ENCODE measurements at places on chromosomes 16 and 17. TPM values are rescaled to one million over a fixed set of nuclear protein-coding genes. Genes with fewer than 3 reads are reported as not detected.

SLC2A4 gene
- 48.5 TPM for polyA plus RNA-seq

SPPL2C gene
- polyA plus RNA-seq: not detected

FBF1 gene
- 3.9 TPM for polyA plus RNA-seq

SLC22A31 gene
- polyA plus RNA-seq: 0.07 TPM

TBC1D3 gene
- polyA plus RNA-seq: not detected

ST6GALNAC1 gene
- 4.2 TPM for polyA plus RNA-seq

CNGB1 gene
- not detected for polyA plus RNA-seq

KIAA0753 gene
- 5.0 TPM for polyA plus RNA-seq

ESRP2 gene
- polyA plus RNA-seq: 0.33 TPM

XAF1 gene
- polyA plus RNA-seq: 38.3 TPM

HEXIM2 gene
- 3.4 TPM for polyA plus RNA-seq

ZFP3 gene
- polyA plus RNA-seq: 4.0 TPM

PRRT2 gene
- polyA plus RNA-seq: 3.2 TPM

C17orf107 gene
- 0.69 TPM for polyA plus RNA-seq

TNFRSF17 gene
- not detected for polyA plus RNA-seq

KIF2B gene
- not detected for polyA plus RNA-seq

SOX9 gene
- 7.6 TPM for polyA plus RNA-seq

HS3ST2 gene
- polyA plus RNA-seq: 0.19 TPM

VPS4A gene
- polyA plus RNA-seq: 34.6 TPM

WNK4 gene
- not detected for polyA plus RNA-seq

CCDC200 gene
- polyA plus RNA-seq: not detected

RCVRN gene
- polyA plus RNA-seq: 0.15 TPM

HEATR3 gene
- polyA plus RNA-seq: 7.1 TPM

MEOX1 gene
- polyA plus RNA-seq: 11.6 TPM

CX3CL1 gene
- 15.5 TPM for polyA plus RNA-seq

SPIRE2 gene
- 0.53 TPM for polyA plus RNA-seq

Data from heart left ventricle (tissue), 16 donors.